Nephron progenitor cell (in vitro differentiated cells): ENCODE measurements at places on chromosomes 13 and 19.

- peak overlapping the region; percentile 89 for H3K4me3 ChIP-seq
- H3K27me3 ChIP-seq = no peaks in the 10 kb centered on the region
- H3K4me1 ChIP-seq = peaks cover 64% of the 10 kb centered on the region
- H3K27ac ChIP-seq = peak overlapping the region; percentile 95
- peaks cover 16% of the 10 kb centered on the region for H3K36me3 ChIP-seq
These were observed 3.4 kb downstream of the SF3A2 start for GRCh38 chr19:2239771-2240770.

DNA sequence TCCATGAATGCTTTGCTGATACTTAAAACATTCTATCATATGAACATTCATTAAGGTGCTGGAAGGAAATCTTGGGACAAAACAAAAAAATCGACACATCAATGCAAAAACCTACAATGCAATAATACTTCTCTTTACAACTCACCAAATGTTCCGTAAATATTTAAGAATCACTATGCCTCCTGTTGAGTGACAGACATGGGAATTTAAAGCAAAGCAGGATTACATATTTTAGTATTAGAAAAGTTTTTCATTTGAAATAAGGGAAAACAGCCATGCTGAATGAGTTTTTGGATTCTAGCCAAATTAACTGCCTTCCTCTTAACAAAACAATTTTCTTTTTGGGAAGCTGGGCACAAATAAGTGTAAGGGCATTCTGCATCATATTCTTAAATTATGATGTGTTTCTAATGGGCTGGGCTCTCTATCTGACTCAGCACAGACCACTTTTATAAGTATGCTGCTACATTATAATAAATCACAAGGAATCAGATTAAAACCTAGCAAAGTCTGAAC is 93.7 kb downstream of the RBM26 start:
- peaks cover 3% of the 10 kb centered on the region for H3K27me3 ChIP-seq
- H3K36me3 ChIP-seq = peaks cover 5% of the 10 kb centered on the region
- DNase-seq = no peak
- H3K4me1 ChIP-seq = no peaks in the 10 kb centered on the region
- no peak overlapping the region for H3K4me3 ChIP-seq

- peaks cover 10% of the 10 kb centered on the region for H3K27me3 ChIP-seq
- DNase-seq = peak; percentile 22
- no peak overlapping the region for H3K4me3 ChIP-seq
- H3K27ac ChIP-seq = no peak overlapping the region
- peaks cover 26% of the 10 kb centered on the region for H3K4me1 ChIP-seq
- no peaks in the 10 kb centered on the region for H3K36me3 ChIP-seq
These were observed 50.5 kb upstream of the IRS2 start for GRCh38 chr13:109836629-109837607.

- DNase-seq = peak; percentile 95
- H3K27ac ChIP-seq = no peak overlapping the region
These were observed 8.6 kb upstream of the TYK2 start for GRCh38 chr19:10388957-10389356.

DNA sequence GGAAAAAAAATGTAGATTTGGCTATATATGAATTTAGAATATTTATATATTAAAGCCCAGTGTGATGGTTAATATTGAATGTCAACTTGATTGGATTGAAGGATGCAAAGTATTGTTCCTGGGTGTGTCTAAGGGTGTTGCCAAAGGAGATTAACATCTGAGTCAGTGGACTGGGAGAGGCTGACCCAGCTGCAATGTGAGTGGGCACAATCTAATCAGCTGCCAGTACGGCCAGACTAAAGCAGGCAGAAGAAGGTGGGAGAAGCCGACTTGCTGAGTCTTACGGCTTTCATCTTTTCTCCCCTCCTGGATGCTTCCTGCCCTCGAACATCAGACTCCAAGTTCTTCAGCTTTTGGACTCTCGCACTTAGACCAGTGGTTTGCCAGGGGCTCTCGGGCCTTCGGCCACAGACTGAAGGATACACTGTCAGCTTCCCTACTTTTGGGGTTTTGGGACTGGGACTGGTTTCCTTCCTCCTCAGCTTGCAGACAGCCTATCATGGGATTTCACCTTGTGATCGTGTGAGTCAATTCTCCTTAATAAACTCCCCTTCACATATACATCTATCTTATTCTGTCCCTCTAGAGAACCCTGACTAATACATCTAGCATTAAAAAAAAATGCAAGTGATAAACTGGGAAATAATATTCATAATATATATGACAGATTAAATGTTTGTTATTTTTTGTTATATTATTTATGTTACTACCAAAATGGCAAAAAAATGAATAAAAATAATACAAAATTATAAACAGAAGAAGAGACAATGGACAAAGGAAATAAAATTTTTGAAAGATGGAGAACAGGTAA is 122.4 kb downstream of the DLEU7 start:
- no peak overlapping the region for H3K4me3 ChIP-seq
- H3K27me3 ChIP-seq = peaks cover 4% of the 10 kb centered on the region
- peaks cover 5% of the 10 kb centered on the region for H3K36me3 ChIP-seq
- DNase-seq = no peak
- peaks cover 9% of the 10 kb centered on the region for H3K4me1 ChIP-seq

- no peak overlapping the region for H3K27ac ChIP-seq
- peaks cover 11% of the 10 kb centered on the region for H3K4me1 ChIP-seq
- no peak overlapping the region for H3K4me3 ChIP-seq
- H3K36me3 ChIP-seq = no peaks in the 10 kb centered on the region
- DNase-seq = no peak
- peaks cover 7% of the 10 kb centered on the region for H3K27me3 ChIP-seq
These were observed 107.6 kb upstream of the VSTM2B start for GRCh38 chr19:29418201-29418600.

DNA sequence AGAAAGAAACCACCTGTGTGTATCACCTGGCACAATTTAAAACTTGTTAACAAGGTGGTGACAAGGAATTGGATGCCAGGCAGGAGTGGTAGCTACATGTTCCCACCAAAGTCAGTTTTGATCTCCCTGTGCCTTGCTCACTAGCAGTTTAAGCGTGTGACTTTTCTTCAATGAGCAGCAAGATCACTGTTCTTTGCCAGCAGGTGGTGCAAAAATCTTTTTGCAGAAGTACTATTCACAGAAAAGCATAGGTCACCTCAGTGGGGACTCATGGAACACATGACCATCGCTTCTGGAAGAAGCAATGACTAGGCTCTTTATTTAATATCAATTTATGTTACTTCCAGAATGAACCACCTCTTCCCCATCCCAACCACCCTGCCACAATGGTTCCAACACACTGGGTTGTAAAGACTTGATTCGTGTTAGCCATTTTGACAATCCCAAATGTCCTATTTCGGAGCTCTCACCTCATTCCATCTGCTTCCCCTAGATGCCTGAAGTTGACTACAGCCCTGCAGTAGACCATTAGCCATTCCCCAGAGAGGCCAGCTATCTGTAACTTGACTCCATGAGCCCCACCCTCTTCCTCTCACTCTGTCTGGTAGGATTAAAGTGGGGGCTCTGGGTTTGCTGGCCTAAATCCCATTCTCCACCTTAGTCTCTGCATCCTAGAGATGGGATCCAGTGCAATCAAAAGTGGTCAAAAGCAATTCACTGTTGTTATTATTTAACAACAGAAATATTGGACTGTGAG is 59.1 kb upstream of the TNFRSF19 start:
- no peaks in the 10 kb centered on the region for H3K36me3 ChIP-seq
- DNase-seq = peak; percentile 6
- peaks cover 6% of the 10 kb centered on the region for H3K27me3 ChIP-seq
- no peak overlapping the region for H3K27ac ChIP-seq
- peaks cover 63% of the 10 kb centered on the region for H3K4me1 ChIP-seq
- peak overlapping the region; percentile 5 for H3K4me3 ChIP-seq

DNA sequence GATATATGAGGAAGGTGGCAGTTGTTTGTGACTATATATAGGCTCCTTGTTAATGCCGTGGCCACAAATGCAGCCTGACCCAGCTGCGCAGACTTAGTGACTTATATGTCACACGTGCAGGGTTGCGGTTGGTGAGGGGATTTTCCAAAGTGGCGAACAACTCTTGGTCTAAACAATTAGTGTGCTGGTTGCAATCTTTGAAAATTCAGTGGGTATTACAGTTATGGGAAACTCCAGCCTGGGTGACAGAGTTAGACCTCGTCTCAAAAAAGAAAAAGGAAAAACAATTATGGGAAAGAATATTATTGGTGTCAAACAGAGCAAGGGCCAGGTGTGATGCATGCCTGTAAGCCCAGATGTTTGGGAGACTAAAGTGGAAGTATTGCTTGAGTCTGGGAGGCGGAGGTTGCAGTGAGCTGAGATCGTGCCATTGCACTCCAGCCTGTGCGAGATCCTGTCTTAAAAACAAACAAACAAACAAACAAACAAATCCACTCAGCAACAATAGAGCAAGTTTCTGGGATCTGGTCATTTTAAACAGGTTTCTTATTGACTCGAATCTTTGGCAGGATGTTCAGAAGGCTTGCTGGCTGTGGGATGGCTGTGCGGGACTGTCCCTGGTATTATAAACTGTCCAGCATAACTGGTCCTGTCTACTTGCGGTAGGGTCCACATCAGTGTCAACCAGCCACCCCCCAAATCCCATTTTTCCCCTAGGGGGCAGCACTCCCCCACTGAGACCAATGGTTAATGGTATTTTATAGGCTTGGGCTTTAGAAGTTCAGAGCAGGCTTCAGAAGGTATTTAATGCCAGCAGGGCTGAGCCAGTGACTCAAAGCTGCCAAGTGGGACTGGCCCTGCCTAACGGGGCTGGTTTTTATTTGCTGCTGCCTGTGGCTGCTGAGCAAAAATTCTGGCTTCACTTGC is 15.4 kb downstream of the RELB start:
- H3K4me1 ChIP-seq = no peaks in the 10 kb centered on the region
- H3K27me3 ChIP-seq = no peaks in the 10 kb centered on the region
- H3K36me3 ChIP-seq = no peaks in the 10 kb centered on the region
- DNase-seq = peak; percentile 77
- H3K4me3 ChIP-seq = no peak overlapping the region

GRCh38 chr19:35170359-35171061 is 16.0 kb downstream of the FXYD5 start:
- no peak overlapping the region for H3K4me3 ChIP-seq
- no peak overlapping the region for H3K27ac ChIP-seq
- DNase-seq = no peak
- H3K27me3 ChIP-seq = peaks cover 4% of the 10 kb centered on the region
- peaks cover 29% of the 10 kb centered on the region for H3K36me3 ChIP-seq

DNA sequence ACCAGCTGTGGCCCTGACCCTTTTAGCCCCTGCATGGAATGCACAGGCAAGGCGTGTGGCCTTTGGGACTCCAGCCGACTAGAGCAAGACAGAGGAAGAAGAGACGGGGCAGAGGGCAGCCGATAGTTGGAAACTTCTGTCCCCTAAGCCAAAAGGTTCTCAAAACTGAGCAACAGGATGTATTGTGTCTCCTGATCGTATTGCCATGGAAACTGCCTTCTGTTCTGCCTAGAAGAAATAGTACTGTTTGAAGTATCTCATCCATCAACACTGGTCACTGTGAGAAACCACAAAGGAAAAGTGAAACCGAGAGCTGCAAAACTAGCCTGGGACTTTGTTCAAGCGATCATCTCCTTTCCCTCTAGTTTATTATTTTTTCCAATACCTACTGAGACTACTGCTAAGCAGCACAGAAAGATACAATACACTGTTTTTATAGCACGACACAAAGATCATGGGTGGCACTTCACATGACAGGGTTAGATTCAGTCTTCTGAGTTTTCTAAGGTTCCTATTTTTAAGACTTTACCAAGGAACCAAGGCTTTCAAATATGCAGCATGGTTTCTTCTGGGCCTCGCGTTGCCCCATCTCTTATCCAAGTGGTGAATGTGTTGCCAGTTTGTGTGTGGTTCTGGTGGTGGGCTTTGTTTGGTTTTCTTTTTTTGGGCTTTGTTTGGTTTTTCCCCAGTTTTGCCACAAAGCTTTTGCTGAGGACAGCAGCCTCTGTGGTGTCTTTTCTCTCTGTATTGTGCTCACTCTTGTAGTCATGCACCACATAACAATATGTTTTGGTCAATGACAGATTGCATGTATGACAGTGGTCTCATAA is 49.3 kb upstream of the GPR183 start:
- peak; percentile 34 for DNase-seq
- no peaks in the 10 kb centered on the region for H3K27me3 ChIP-seq
- H3K27ac ChIP-seq = peak overlapping the region; percentile 87
- peak overlapping the region; percentile 30 for H3K4me3 ChIP-seq

DNA sequence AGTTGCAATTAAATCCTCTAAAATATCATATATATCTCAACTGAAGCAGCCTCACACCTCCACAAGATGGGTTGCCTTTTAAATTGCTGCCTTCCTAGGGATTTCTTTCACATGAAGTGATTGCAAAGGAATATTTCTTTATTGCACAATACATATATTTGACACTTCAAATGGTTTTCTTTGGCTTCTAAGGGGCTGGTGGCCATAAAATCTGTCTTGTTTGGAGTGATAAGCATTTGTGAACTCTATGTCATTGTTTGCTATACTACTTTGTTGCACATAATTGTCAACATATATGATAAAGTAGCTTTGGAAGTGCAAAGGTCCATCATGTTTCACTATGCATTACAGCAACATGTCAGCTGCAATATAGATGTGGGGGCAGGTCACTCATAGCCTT is 2380.9 kb downstream of the PCDH9 start:
- no peaks in the 10 kb centered on the region for H3K27me3 ChIP-seq
- H3K36me3 ChIP-seq = no peaks in the 10 kb centered on the region
- no peak overlapping the region for H3K27ac ChIP-seq
- H3K4me3 ChIP-seq = no peak overlapping the region
- H3K4me1 ChIP-seq = no peaks in the 10 kb centered on the region

DNA sequence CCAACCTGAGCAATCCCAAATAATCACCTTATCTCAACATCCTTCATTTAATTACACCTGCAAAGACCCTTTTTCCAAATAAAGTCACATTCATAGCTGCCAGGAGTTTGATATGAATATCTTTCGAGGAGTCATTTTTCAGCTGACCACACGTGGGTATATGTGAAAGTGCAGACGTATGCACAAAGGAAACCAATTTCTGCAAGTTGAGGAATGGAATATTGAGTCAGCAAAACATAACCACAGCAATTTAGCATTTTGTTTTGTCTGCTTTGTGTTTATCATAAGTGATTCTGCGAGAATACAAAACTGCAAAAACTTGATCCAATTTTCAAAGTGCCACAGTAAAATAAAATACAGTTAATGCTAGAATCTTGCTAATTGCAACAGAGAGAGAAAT is 295.9 kb downstream of the SUCLA2 start:
- no peak overlapping the region for H3K27ac ChIP-seq
- no peaks in the 10 kb centered on the region for H3K36me3 ChIP-seq
- DNase-seq = no peak
- H3K4me1 ChIP-seq = no peaks in the 10 kb centered on the region
- peaks cover 11% of the 10 kb centered on the region for H3K27me3 ChIP-seq

DNA sequence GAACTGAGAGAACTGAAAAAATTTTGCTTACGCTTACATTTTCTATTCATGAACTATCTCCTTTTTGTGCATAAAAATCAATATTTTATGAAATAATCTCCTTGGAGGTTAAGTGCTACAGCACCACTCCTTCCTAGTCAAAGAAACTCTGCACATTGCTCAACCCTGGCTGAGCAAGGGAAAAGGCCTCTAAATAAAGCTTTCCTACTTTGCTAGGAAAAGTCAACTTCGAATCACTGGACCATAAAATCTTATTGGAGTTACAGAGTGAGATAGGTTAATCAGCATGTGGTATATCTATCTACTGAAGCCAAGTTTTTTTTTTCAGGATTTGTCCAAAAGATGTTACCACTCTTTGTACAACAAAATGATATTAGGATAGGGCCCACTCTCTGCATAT is 57.5 kb upstream of the HMGB1 start:
- no peak for DNase-seq
- H3K36me3 ChIP-seq = no peaks in the 10 kb centered on the region
- H3K27ac ChIP-seq = no peak overlapping the region
- H3K4me1 ChIP-seq = peaks cover 11% of the 10 kb centered on the region
- peaks cover 4% of the 10 kb centered on the region for H3K27me3 ChIP-seq
